Foreskin keratinocyte (primary cell): ENCODE measurements at places on chromosomes 6 and 20.

GRCh38 chr6:137981758-137982157, 114.7 kb downstream of the TNFAIP3 start:
- no peak for DNase-seq

DNA sequence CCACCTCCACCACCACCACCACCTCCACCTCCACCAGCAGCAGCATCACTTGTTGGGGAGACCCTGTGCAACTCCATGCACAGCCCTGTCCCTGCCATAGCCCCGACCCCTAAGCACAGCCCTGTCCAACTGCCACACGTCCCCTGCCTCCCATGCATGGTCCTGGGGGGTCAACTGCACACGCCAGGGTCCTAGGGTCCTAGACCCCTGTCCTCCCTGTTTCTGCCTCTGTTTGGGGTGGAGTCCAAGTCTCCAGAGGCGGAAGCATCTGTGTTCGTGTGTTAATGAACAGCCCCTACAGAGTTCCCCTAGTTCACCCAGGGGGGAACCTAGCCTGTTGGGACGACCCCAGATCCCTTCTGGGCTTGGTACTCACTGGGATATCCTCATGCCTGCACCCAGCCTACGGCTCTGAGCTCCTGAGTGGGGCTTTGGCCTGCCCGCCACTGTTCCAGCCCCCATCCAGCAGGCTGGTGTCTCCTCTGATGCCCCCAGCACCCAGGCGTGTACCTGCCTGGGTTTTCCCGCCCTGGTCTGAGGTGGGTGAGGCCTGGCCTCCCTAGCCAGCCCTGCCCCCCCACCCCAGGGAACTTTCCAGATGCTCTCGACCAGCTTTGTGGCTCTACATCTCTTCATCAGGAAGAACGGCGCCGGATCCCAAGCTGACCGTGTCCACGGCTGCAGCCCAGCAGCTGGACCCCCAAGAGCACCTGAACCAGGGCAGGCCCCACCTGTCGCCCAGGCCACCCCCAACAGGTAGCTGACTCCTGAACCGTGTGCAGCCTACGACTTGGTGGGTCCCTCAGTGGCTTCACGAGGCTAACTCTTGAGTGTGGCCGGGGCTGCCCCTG, 2.5 kb upstream of the TNFRSF6B start:
- DNase-seq, result no peak

DNA sequence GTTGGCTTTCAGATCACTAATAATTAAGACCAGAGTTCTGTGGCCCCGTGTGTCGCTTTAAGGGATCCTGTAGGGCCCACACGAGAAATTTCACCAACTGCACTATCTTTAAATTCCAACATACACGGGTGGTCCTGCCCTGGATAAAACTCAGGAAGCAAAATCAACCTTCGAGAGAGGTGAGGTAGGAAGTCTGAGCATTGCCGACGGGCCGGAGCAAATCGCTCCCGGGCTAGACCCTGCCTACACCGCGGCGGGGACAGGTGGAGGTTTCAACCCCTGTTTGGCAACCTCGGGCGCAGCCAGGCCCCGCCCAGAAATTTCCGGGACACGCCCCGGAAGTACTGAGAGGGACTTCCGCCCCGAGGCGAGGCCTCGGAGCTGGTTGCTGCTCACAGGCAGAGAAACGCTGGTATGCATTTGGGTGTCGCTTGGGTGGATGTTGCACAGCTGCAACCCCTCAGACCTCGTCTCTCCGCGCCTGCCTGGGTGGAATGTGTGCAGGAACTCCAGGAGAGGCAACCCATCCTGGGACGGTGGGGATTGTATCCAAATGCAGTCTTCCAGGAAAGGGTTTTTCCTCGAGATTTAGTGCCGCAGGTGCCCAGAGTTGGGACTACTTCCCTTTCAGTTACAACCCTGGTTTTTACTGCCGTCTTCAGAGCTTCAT, 19.9 kb downstream of the ZKSCAN8 start:
- DNase-seq, result peak; percentile 47

DNA sequence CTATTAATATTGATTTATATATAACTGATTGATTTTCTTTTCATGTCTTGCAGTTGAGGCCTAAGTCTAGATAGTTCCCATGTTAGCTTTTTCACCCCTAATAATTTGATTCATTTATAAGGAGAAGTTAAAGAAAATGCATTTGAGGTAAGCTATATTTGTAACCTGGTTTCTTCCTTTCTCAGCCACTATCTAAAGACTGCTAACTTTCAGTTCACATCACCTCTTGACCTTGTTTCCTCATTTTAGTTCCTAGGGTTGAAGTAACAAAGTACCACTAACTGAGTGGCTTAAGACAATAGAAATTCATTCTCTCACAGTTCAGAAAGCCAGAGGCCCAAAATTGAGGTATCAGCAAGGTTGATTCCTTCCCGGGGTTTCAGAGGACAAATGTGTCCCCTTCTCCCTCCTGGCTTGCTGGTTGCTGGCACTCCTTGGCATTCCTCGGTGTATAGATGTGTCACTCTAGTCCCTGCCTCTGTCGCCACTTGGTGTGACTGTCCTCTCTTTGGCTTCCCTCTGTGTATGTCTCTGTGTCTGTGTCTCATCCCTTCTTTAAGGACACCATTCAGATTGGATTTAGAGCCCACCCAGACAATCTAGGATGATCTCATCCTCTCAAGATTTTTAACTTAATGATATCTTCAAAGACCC, 55.9 kb upstream of the C20orf144 start:
- no peak for DNase-seq

- no peak for DNase-seq
Observed at GRCh38 chr20:42276718-42277602, 658.8 kb upstream of the CHD6 start.

- peak; percentile 61 for DNase-seq
Observed at GRCh38 chr6:79656134-79656533, 25.0 kb downstream of the SH3BGRL2 start.
